ENCODE measurements at places on chromosomes 1 and 21.

DNA sequence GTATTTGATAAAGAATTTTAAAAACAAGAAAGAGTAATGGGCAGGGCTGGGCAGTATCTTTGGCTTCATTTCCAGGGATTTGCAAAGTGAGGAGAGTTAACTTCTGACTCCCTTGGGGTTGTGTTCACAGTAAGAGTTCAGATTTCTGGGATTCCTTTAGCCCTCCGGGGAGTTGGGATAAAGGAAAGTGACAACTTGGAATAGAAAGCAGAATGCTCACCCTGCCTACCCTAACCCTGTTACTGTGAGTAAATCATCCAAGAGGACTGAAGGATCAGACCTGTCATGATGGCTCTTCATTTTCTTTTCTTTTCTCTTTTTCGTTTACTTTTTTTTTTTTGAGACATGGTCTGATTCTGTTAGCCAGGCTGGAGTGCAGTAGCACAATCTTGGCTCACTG, 76.1 kb downstream of the CACHD1 start:
- no peak for DNase-seq

GRCh38 chr1:1310476-1311053, 2.2 kb downstream of the PUSL1 start:
- no peak for DNase-seq

- DNase-seq = no peak
Measured at GRCh38 chr1:20351911-20352701, 61.4 kb downstream of the VWA5B1 start.

DNA sequence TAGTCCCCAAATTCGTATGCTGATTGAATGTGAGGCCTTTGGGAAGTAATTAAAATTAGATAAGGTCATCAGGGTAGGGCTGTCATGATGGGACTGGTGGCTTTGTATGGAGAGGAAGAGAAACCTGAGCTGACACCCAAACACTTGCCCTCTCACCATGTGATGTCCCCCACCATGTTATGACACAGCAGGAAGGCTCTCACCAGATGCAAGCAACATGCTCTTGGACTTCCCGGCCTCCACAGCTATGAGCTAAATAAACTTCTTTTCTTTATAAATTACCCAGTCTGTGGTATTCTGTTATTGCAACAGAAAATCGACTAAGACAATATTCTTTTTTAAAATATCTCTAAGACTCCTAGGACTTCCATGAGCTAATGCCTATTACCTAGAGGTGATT, 43.6 kb upstream of the GUCA2B start:
- no peak for DNase-seq

- no peak for DNase-seq
Measured at GRCh38 chr1:31382379-31382989, 9.6 kb upstream of the FABP3 start.

GRCh38 chr1:245615001-245615400, 460.2 kb downstream of the KIF26B start:
- no peak for DNase-seq

DNA sequence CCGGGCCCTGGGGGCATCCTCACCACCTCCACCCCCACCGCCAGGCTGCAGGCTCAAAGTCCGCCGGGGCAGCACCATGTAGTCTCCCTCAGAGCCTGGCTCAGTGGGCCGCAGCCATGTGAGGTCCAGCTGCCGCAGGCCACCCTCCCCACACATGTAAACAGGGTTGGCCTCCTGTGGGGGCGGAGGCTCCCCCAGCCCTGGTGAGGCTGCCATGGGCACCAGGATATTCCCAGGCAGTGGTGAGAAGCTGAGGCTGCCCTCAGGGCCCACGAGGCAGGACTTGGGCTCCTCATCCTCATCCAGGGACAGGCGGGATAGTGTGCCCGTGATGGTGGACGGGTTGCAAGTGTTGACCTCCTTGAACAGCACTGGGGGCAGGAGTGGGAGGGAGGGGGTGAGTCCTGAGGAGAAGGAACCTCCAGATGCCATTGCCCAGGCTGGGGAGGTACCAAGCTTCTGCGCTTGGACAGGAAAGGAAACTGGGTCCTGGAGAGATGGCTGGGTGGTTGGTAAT, 27.3 kb upstream of the COL16A1 start:
- DNase-seq = no peak

GRCh38 chr1:197469620-197470210, 201.7 kb downstream of the CRB1 start:
- no peak for DNase-seq
